ENCODE measurements at places on chromosomes 2 and 18. TPM values are rescaled to one million over a fixed set of nuclear protein-coding genes. Genes with fewer than 3 reads are reported as not detected.

DNA sequence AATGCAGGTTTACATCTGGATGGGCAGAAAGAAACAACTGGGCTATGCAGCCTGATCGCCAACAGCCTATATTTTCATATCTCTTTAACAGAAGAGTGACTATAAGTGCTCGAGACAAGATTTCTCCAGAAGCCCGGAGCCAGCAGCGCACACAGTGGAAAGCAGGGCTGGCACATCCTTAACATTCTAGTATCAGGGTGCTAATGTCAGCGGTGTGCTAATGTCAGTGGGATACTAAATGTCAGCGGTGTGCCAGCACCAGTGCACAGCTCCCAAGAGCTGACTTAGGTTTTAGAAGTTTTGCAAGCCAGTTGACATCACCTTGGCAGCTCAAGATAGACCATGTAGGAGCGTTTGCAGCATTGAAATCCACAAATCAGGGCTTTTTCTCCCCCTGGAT lies 8.3 kb downstream of the BMP10 start:
- ATAC-seq = no peak

- peak; percentile 4 for ATAC-seq
Measured at GRCh38 chr2:63589148-63589958, 590 bp downstream of the MDH1 start.

DNA sequence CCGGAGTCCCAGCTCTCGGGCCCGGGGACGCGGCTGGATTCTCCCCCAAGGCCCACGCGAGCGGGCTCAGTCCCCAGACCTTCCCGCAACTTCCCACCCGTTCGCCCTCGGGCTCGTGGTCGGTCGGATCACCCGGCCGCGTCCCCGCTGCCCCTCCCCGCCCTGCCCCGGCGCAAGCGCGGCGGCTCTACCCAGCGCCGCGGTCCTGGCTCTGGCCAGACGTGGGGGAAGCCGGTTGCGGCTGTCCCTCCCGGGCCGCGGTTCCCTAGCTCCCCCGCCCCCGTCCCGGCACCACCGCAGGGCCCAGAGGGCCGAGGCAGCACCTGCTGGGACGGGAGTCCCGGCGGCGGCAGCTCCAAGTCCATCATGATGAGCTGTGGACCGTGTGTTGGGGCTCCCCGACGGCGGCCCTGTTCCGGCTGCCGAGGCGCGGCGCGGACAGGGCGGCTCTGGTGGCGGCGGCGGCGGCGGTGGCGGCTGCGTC lies 276 bp downstream of the NFE2L2 start:
- ATAC-seq = peak; percentile 29

SERPINB3 gene
- 879 TPM for total RNA-seq

DNA sequence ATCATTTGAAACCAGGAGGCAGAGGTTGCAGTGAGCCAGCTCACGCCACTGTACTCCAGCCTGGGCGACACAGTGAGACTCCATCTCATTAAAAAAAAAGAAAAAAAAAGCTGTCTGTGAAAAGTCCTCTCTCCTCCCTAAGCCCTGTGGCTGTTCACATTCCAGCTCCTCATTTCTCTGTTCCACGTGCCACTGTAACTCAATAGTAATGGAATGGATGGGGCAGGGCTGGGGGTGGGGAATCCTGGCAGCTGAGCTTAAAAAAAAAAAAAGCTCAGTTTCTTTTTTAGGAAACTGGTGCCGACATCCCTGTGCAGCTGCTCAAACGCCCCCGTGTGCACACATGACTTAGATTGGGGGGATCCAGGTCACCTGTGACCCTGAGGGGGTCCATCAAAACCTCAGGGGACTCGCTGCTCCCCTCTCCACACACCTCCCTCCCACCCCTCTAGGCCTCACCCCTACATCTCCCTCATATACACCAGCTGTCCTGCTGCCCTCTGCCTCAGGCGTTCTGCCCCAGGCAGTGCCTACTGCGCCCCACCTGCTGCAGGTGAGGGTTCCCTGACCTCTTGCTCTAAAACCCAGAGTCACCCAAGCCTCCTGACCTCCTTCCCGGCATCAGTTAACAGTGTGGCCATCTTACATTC lies 255.4 kb downstream of the AGAP1 start:
- ATAC-seq = no peak

- no peak for ATAC-seq
Measured at GRCh38 chr18:13660510-13660909, 65.8 kb downstream of the FAM210A start.

- ATAC-seq = peak; percentile 94
Measured at GRCh38 chr18:56124186-56124585, 514.2 kb downstream of the TXNL1 start.

DNA sequence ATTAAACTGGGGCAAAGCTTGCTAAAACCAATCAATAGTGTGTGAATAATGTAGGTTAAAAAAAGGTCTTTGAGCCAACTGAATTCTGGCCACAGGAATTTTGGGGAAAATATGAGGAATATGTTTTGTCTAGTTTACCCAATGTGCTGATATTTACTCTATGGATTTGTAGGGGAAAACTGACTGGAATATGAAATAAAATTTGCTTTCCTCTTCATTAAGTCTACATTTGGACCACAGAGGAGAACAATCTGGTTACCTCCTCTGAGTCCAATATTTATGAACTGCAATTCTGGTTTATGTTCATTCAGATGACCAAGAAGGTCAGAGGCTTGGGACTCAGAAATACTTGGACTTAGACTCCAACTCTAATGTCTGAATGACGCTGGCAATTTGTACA lies 1042.2 kb upstream of the CNTNAP5 start:
- ATAC-seq = no peak

- ATAC-seq = peak; percentile 22
Measured at GRCh38 chr2:9552219-9553178, 3.1 kb downstream of the ADAM17 start.

TXNL4A gene
- total RNA-seq = 77.1 TPM

DNA sequence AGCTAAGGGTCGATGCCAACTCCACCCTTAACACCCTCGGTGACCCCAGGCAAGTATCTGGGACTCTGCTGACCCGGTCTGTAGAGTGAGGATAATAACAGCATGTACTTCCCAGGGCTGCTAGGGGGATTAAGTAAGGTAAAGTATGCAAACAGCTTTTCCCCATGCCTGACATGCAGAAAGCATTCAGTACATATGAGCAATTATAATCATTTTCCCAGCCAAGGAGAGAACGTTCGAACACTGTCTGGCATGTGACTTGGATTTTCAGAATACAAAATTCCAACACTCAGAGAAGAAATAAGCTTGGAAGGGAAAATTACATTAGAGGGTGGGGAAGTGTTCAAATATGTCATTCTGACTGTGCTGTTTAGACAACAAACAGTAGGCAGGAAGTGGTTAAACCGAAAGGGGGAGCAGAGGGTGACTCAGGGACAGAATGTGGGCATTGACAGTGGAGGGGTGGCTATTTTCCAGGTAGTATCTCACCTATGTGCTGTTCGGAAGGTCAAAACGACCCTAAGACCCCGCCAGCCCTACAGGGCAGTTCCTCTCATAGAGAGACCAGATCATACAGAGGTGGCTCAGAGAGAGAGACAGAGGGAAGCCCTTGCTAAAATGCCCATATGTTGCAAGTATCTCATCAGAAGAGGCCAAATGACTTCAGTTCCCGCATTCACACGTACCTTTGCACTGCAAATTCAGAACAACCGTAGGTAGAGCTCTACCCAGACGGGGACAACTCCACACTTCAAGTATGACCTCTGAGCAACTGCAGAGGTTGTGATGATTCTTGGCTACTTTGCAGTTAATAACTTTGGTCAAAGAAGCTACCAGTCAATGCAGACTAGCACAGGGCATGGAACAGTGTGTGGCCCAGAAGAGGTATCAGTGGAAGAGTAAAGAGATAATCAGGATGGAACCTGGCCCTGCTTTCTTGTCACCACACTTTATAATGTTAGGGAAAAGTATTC lies 14.8 kb downstream of the ASPRV1 start:
- peak; percentile 46 for ATAC-seq

TBR1 gene
- not detected for total RNA-seq

GAD1 gene
- 1.1 TPM for total RNA-seq

All from esophagus mucosa (tissue), 1 donor.